ENCODE measurements at places on chromosomes 5 and 9. TPM values are rescaled to one million over a fixed set of nuclear protein-coding genes. Genes with fewer than 3 reads are reported as not detected.

The HARS1 gene
- total RNA-seq, result 60.9 TPM

DNA sequence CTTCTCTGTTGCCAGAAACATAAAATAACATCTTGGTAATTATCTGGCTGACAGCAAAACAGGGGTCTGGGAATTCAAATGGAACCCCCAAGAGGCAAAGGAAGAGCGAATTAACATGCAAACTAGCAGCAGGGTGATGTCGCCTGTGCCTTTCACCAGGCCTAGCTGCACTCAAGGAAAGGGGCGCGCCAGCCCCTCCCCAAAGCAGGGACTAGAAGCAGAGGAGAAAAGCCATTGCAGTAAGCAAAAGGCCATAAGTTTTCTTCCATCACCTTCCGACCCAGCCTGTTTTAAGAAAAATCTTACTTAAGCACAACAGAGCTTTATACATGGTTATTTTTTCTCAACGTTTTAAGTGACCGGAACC, 539 bp downstream of the POC5 start:
- no peak for DNase-seq

GRCh38 chr9:109100543-109101201, 19.1 kb downstream of the TMEM245 start:
- no peak for DNase-seq

The ANKRD18A gene
- total RNA-seq, result 0.58 TPM

DNA sequence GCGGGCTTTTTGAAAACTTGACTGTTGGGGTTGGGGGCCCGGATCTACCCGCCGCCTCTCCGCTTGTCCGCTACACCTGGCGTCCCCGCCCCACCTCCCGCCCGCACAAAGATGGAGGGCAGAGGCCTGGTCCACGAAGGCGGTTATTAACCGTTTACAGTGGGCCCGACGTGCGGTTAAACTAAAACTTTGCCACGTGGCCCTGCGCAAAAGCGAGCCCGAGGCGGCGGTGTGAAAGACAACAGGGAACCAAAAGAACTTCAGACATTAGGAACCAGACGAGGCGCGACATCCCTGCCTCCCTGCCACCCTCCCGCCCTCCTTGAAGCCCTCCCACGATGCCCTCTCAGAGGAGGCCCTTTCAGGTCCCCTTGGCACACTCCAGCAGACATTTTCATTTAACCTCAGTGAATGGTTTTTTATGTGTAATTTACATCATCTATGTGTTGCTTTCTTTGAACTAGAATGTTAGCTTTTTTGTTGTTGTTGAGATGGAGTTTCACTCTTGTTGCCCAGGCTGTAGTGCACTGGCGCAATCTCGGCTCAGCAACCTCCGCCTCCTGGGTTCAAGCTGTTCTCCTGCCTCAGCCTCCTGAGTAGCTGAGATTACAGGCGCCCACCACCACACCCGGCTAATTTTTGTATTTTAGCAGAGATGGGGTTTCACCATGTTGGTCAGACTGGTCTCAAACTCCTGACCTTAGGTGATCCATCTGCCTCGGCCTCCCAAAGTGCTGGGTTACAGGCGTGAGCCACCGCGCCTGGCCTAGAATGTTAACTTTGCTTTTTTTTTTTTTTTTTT, 999 bp upstream of the HNRNPA0 start:
- DNase-seq, result no peak

The SLC6A7 gene
- not detected for total RNA-seq

The WNT8A gene
- total RNA-seq, result not detected

The ESM1 gene
- total RNA-seq, result not detected

GRCh38 chr5:94080390-94080789, 339.0 kb upstream of the POU5F2 start:
- DNase-seq, result no peak

- DNase-seq, result no peak
These were observed 25.2 kb upstream of the PITX1 start for GRCh38 chr5:135059000-135059923.

GRCh38 chr5:14252793-14253192, 109.7 kb downstream of the TRIO start:
- DNase-seq, result no peak

All from esophagus muscularis mucosa (tissue), 4 donors.